NCI-H1105 (cell line): ENCODE measurements at places on chromosomes 3 and 15.
A peak's percentile ranks its signal among the peaks of the same experiment; 100 is the strongest.

DNA sequence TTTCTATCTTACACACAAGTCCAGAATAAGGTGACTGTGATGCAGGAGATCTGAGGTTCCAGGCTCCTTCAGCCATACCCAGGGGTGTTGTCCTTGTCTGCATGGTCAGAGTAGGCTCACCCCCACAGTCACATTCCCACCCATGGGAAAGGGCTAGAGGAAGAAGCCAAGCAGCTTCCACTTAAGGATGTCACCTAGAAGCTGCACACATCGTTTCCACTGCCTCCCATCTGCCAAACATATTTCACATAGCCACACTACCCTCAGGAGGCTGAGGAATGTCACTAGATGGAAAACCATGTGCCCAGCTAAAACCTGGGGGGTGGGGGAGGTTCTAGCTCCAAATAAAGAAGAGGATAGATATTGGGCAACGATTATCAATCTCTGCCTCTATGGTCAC lies 58.1 kb downstream of the TMEM39A start:
- no peak for DNase-seq

GRCh38 chr3:3351226-3351625 lies 171.7 kb upstream of the CRBN start:
- DNase-seq = no peak

DNA sequence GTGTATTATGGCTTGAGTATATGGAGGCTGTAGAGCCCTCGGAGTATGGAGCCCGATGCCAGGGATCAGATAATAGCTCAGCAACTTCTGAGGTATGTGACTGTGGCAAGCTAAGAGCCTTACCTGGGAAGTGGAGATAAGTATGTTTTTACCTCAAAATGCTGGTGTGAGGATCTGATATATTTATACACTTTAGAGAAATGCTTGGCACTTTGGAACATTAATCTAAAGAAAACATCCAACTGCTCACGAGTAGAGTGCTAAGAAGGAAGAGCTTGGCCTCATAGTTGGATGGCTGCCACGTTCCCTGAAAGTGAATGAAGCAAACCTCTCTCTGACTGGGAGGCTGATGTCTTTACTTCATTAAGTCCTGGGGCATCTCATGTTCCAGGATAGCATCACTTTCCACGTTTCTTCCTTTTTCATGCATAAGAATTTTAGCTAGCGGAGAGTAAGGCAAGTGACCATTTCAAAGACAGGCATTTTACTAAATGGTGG lies 58.9 kb upstream of the GOLGA8J start:
- DNase-seq = no peak

DNA sequence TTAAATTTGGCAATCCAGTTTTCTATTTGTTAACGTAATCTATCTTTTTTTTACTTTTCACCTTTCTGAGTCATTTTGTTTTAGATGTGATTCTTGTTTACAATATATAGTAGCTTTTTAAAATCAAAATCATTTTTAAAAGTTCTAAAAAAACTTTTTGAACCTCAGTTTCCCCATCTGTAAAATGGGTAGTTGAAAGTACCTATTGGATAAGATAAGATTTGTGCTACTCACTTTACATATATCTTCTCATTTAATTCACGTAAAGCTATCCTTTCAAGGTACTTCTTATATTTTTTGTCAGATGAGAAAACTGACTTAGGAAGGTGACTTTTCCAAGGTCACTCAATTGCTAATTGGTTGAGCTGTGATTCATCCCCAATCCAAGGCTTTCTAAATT lies 153.2 kb downstream of the EEFSEC start:
- DNase-seq = no peak

DNA sequence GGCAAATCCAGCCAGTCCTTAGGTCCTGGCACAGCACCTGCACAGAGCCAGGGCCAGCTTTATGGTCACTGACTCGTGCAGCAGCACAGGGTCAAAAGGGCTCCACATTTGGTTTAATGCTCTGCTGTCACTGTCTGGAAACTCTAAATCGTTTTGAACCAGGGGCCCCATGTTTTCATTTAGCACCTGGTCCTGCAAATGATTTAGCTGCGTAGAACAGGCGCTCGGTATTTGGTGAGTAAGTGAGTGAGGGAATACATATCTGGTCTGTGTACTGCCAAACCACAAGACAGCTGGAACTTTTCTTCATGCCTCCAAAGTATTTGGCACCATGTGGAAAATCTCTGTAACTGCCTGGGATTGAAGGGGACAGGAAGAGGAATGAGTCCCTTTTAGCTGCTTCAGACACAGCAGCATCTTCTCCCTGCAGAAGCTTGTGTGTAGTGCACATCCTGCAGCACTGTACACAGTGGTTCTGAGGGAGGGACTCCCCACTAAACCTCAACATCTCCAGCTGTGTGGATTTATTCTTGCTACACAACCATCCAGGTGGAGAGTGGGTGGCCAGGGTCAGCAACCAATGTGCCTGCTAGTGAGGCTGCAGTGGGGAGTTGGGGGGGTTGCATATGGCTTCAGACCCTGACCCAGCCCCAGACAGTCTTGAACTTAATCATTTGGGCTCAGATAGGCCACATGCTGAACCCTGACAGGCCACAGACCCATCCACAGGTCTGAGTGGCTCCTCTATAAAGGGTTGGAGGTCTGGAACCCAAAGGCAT lies 1.1 kb downstream of the SH2D7 start:
- DNase-seq = no peak

GRCh38 chr3:163058031-163058854 lies 1561.6 kb downstream of the OTOL1 start:
- no peak for DNase-seq

DNA sequence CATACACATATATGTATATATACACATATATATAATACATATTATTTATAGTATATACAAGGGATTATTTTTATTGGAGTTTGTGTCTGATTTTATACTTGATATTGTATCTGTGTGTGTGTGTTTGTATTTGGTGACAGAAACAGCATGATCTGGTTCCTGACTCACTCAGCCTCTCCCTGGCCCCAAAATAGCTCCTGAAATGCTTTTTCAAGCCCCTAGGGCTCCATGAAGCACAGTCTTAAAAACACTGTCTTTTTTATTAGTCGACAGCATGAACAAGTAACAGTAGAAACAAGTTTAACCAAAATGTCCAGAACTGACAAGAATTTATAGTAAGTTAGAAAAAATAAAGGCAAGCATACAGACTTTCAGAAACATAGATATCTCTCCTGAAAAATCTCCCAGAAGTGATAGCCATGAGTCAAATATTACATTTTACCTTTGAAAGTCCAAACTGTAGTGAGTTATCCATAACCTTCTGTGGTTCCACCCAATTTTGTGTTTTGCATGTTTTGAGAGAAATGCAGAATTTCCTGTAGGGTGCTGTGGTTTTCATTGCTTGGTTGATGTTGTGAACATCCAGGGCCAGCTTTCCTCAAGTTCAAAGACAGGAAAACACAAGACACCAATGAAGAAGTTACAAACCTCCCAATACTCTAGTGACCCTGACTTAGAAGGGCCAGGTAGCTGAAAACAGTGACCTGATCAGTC lies 98.5 kb upstream of the CCDC80 start:
- no peak for DNase-seq

- no peak for DNase-seq
Measured at GRCh38 chr3:181844211-181844610, 132.5 kb downstream of the SOX2 start.

- peak; percentile 39 for DNase-seq
Measured at GRCh38 chr15:34754674-34755418, at the start of gene GJD2. TSS of gene GJD2 (minus strand) at chr15:34754998. CDS start at chr15:34754488, 510 bp downstream.

DNA sequence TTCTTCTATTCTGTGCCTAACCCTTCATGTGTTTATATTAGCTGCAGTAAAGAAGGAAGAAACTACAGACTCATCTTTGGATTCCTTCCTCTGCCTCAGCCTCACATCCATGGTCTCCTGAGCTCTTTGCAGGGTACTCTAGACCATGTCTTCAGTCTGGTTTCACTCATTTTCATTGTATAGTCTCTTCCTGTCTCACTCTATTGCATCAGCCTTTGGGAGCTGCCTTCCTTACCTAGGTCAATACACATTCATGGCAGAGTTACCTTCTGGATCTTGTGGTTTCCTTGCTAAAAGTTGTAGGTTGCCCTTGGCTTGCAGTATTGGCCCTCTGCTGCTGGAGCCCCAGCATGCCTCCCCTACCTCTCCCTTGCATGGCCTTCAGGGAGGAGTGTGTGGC lies 31.5 kb upstream of the SCAANT1 start:
- DNase-seq = no peak

DNA sequence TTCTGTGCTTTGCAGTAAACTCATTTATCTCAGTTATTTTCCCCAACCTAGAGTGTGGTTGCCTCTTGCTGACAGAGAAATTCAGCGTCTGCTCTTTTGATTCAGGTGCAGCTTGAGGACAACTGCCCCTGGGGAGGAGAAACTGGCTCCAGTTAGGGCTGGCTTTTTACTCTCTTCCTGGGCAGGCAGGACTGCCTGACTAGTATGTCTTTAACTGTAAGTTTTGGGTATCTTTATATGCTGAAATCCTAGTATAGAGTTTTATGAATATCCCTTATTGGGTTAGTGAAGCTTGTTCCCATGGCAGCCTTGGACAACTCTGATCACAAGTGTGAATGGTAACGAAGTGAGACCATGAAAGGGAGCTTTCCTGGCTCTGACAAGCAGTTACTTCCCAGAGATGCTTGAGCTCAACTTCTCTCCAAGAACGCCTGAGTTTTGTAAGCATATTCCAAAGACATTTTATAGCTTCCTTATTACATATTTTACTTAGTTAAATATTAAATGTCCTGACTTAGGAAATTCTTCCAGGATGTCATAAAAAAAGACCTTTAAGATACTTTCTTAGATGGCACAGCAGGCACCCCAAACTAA lies 27.1 kb downstream of the CCNB2 start:
- DNase-seq = no peak

- DNase-seq = no peak
Measured at GRCh38 chr3:117735481-117736101, 1026.0 kb downstream of the TUSC7 start.

- DNase-seq = no peak
Measured at GRCh38 chr3:39433642-39434041, 27.1 kb downstream of the RPSA start.

- DNase-seq = no peak
Measured at GRCh38 chr3:177679568-177680471, 482.5 kb upstream of the TBL1XR1 start.

GRCh38 chr15:70152070-70152480 lies 54.4 kb upstream of the TLE3 start:
- DNase-seq = no peak

DNA sequence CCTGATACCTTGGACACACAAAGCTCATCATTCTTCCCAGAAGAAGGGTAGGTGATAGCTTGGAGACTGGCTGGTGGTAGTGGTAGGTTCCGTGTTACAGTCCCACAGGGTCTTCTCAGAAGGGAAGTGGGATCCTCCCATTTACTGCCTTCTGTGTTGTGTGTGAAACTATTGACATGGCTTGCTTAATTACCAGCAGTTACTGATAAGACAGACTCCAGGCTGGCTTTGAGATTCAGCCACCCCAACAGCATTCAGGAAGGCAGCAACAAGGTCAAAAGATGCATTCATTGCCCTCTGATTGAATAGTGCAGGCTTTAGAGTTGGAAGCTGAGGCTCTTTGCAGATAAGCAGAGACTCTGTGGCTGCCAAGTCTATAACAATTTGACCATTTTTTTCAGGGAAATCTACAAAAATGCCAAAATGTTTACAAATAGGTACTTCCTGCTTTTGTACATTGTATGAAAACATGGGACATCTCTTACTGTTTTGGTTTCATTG lies 7.7 kb downstream of the ARNT2 start:
- no peak for DNase-seq

- DNase-seq = no peak
Measured at GRCh38 chr3:197093871-197094270, 64.3 kb upstream of the MELTF start.

DNA sequence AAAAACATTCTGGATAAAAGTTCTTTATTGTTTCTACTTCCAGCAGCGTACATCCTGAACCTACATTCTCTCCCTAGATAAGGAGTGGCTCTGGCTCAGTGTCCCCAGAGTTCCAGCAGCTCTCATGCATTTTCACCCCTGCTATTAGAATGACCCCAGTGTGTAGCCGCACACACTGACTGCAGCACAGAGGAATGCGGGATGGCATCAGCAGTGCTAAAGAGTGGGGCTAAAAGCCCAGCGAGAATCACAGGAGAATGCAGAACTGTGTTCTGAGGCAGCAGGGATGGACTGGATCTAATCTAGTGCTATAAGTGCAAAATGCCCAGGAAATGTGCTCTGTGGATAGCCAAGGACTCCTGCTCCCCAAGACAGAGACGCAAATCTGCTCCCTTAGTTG lies 66.4 kb upstream of the TJP1 start:
- no peak for DNase-seq

DNA sequence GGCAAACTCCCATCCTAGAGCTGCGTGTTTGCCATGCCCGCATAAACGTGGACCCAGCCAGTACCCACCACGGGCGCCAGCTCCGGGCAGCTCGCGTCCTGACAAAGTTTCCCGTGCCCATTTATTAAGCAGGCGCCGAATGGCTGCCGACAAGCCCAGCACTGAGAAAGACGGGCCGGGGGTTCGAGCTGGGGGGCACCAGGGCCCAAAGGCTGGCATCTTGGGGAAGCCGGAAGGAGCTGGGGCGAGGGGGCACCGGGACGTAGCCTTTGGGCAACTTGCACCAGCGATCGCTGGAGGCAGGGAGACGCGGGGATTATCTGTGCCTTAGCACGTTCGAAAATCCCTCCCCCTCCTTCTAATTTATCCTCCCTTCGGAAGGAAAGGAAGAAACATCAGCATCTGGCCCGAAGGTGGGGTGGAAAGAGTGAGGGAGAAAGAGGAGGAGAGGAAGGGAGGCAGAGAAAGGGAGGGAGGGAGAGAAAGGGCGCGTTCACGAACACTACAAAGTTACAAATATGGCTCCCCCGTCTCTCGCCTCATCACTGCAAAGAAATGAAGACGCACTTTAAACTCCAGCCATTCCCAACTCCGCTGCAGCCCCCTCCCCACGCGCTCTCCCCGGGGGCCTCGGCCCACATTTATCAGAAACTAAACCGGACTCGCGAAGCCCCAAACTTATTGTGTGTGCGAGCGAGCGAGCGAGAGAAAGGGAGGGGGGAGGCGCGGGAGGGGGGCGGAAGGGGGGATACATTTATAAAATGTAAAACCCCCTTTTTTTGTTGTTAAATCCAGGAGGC lies 1.0 kb downstream of the ANP32A start:
- peak; percentile 47 for DNase-seq

DNA sequence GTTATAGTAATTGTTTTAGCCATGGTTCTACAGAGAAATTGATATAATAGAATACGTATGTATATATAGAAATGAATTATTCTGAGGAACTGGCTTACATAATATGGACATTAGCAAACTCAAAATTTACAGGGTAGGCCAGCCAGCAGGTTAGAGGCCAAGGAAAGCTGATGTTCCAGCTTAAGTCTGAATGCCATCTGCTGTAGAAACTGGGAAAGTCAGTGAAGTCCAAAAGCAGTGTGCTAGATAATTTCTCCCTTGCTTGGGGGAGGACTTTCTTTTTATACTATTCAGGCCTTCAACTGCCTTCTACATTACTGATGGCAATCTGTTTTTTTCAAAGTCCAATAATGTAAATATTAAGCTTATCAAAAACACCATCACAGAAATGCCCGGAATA lies 1174.7 kb downstream of the ZPLD1 start:
- no peak for DNase-seq

- DNase-seq = peak; percentile 48
Measured at GRCh38 chr3:158794936-158795518, 6.8 kb upstream of the MFSD1 start.

- peak; percentile 83 for DNase-seq
Measured at GRCh38 chr3:159804726-159805410, 183.8 kb upstream of the IL12A start.
